ENCODE measurements at places on chromosomes 13 and 19. TPM values are rescaled to one million over a fixed set of nuclear protein-coding genes. Genes with fewer than 3 reads are reported as not detected.

The PNMA8B gene
- total RNA-seq, result 3.0 TPM

The VSTM2B gene
- not detected for total RNA-seq

The COG6 gene
- total RNA-seq, result 43.4 TPM

The PLVAP gene
- total RNA-seq, result 0.28 TPM

- peak; percentile 74 for DNase-seq
These were observed 152.4 kb downstream of the DCLK1 start for GRCh38 chr13:35978607-35979316.

DNA sequence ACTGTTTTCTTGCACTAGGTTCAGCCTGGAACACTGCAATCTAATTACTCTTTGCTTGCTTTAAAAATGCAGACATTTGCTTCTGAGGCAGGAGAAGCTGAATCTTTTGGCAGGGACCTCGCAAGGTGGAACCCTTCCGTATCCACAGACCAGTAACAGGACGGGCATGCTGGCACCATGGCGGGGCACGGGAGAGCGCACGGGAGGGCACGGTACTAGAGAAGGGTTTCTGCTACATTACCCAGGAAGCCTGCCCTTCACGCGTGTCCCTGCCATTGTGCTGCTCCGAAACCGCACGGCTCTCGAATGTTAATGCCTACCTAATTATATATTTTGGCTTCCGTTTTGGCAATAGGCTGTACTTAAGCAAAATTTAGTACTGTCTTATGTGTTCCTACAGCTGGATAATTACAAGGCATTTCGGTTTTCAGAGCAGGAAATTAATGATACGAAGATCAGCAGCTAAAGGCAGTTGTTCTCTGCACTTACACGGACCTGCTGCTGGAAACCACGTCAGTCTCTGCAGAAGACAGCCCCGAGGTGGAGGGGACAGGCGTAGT, 430.4 kb downstream of the IRS2 start:
- no peak for DNase-seq

GRCh38 chr13:74193391-74193790, 59.2 kb upstream of the KLF12 start:
- no peak for DNase-seq

GRCh38 chr13:35927567-35928021, 203.6 kb downstream of the DCLK1 start:
- no peak for DNase-seq

GRCh38 chr13:94822356-94822755, 110.0 kb upstream of the SOX21 start:
- peak; percentile 66 for DNase-seq

DNA sequence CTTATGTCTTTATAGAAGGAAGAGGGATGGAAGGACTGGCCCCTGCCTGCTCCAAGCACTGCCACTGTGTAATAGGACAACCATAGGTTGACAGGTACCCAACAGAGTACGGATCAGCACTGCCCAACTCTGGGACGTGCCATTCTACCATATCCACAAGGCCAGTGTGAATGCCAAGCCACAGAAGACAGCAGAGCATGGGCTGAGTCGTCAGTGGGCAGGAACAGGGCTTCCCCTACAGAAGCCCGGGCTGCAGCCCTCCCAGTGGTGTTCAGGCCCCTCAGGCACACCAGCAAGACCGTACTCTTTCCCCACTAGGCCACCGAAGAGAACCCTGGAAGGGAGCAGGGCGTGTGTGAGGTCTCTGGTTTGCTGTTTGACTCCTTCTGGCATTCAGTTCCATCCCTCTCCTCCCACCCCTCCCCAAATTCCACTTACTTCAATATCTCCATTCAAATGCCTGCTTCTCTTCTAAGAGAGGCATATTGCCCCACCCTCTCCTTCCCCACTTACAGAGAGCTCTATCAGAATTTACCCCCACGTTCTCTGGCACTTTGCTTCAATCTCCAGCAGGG, 209.4 kb downstream of the FOXO1 start:
- DNase-seq, result no peak

DNA sequence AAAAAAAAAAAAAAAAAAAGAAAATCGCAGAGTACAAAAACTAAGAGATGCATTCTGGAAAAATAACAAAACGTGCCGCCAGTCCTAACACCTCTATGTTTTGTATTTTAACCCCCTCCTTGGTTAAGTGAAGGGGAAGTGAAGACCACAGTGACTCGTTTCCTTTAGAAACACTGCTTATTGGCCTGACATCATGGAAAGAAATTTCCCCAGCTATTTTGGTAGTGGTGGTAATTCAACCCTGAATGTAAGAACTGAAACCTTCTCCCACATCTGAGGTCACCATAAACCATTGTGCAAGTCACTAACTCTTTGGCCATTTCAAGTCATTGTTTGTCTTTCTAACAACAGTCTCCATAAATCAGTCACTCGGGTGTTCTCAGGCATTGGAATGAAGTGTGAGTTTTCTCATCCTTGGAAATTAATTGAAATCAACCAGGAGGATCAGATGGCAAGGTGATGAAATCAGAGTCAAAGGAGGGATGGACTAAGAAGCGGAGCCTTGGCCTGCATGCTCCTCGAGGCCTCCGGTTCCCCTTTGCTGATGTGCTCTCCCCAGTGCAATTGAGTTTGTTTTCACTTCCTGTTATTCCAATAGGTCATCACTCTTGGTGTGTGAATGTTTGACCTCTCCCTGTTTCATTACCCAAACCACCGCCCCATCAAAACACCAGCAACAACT, 443.9 kb downstream of the FGF9 start:
- DNase-seq, result no peak

GRCh38 chr19:40639638-40639982, 38.4 kb downstream of the LTBP4 start:
- no peak for DNase-seq

DNA sequence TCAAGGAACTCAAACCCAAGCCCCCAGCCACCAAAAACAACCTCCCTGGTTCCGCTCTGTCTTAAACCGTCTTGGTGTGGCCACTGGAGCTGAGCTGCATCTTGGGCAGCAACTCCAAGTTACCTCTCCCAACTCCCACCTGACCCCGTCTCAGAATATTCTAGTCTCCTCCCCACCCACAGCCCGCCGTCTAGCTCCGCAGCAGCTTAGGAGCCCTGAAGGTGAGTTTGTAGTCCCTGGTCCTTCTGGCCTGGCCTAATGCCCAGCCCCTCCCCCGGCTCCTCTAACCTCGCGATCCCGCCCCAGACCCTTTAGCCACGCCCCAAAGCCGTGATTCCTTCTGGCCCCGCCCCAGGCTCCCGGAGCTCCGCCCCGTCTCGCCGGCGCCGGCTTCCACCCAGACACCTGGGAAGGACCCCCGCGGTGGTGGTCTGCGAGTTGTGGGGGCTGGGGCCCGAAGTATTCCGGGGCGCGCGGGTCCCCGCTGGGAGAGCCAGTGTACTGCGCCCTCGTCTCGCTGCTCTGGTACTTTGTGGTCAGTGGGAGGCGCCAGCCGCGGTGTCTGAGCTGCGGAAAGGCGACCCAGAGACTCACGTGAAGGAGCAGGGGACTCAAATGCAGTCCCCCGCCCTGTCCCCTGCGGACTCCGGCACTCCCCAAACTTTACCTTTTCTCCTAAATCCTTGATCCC, 2.5 kb upstream of the LHB start:
- DNase-seq, result peak; percentile 94
